IPS DF 6.9 (cell line): ENCODE measurements at places on chromosomes 13 and 19.

- no peak for DNase-seq
These were observed 186.5 kb upstream of the ATXN8OS start for GRCh38 chr13:69921156-69921555.

DNA sequence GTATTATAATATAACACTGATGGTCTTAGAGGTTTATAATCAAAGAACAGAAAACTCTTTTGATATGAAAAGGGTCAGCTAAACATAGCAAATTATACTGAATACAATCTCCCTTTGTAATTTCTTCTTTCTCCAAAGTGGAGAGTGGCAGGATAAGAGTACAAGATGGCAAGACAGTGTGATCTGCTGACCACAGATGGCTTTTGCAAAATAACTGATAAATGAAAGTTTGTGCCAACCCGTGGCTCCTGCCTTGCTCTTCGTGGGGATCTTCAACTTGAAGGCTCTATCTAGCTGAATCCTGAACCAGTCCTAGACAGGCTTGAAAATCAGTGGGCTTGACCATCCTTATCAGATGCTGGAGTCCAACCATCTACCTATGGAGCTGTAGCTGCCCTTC, 185.7 kb downstream of the VWA8 start:
- DNase-seq = no peak

- no peak for DNase-seq
These were observed 9.3 kb upstream of the CPAMD8 start for GRCh38 chr19:17035842-17036424.

DNA sequence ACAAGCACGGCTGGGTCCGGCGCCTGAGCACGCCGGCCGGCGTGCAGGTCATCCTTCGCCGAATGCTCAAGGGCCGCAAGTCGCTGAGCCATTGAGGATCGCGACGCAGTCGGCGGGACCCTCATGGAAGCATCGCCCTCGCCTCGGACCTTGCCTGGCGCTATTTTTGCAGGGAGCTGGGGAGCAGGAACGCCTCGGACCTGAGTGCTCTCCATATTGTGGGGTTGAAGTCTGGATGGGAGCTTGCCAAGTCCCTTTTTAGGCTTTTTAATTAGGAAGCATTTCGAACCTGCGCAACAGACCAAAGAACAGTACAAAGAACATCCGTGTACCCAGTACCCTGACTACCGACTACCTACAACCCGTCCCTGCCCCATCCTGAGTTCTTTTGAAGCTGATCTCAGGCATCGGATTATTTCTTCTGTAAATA, 628 bp downstream of the MRPL34 start:
- no peak for DNase-seq

DNA sequence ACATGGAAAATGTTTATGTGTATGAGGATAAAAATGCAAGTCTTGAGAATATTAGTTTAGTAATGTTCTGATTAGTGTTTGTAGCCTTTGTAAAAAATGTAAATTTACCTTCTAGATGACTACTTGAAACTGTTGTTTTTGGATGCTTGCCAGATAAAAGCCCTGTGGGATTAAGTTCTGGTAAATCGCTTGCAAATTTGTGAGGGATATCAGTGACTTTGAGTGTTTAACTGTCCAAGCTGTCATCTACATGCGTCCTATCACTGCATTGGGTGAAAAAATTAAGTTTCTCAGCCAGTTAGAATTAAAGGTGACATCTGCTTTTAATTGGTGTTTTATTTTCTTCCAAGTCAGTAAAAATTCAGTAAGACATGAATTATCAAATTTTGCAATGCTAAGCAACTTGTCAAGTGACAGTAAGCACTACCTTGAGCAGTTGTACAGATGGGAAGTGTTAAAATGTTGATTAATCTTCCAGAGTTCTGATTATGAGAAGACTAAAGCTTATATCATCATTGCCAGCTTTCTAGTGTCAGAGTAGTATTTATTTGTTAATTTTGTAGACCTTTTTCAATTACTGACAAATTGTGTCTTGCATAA, 88.0 kb downstream of the PCCA start:
- DNase-seq = no peak

DNA sequence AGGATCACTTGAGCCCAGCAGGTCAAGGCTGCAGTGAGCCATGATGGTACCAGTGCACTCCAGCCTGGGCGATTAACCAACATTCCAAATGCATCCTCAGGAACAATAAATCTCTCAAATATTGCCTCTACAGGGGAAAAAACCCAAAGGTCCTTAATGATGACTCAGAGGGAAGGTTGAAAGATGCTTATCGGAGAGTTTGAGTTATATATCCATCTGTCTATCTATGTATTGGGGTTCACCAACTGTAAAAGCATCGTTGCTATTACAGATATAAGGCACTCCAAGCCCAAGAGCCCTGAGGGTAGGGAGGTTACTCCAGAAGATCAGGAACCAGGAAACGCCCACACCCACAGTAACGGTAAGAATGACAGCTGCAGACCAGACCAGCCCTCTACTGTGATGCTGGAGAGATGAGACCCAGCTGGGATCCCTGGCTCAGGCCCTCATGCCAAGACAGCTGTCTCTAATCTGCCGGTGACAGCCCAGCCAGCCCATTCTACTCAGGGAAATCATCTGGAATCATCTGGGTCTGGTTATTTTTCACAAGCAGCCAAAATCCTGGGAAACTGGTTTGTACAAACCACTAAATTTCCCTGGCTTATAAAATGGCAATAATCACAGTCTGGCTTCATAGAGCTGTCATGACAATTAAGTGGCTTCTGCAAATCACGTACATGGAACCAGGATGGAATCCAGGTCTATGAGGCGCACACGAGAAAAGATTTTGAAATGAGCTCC, 23.8 kb downstream of the TEX101 start:
- DNase-seq = no peak
